ENCODE measurements at places on chromosomes 6 and 20.
A peak's percentile ranks its signal among the peaks of the same experiment; 100 is the strongest.

GRCh38 chr20:7935027-7935551, 5.2 kb downstream of the HAO1 start:
- no peak for DNase-seq

DNA sequence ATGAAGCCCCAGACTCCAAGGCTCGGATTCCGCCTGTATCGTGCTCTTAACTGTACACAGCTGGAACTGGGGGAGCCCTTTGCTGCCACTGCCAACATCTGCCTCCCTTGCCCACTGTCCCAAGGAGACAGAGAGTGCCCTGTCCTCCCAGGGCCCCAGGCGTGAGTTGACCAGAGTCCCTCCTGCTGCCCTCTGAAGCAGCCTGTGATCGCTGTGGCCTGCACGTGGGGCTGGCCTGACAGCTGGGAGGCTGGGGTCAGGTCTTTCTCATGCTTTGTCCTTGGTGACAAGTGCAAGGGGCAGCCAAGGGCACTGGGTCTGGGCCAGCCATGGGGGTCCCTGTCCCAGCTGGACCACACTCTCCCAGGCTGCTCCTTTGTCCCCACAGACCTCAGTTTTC, 44.3 kb downstream of the KIAA1755 start:
- no peak for DNase-seq

DNA sequence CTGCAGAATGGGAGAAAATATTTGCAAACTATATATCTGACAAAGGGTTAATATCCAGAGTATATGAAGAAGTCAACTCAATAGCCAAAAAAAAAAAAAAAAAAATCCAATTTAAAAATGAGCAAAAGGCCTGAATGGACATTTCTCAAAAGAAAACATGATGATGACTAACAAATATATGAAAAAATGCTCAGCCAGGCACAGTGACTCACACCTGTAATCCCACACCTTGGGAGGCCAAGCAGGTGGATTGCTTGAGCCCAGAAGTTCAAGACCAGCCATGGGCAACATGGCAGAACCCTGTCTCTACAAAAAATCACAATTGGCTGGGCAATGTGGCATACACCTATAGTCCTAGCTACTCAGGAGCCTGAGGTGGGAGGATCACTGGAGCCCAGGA, 2.1 kb upstream of the ECHDC1 start:
- DNase-seq = no peak

- DNase-seq = peak; percentile 46
Observed at GRCh38 chr6:43584892-43585570, 9.0 kb downstream of the POLH start.
